ENCODE measurements at places on chromosomes 13 and 19. TPM values are rescaled to one million over a fixed set of nuclear protein-coding genes. Genes with fewer than 3 reads are reported as not detected.

Gene IGSF23
- not detected for total RNA-seq

Gene BEST2
- total RNA-seq: not detected

DNA sequence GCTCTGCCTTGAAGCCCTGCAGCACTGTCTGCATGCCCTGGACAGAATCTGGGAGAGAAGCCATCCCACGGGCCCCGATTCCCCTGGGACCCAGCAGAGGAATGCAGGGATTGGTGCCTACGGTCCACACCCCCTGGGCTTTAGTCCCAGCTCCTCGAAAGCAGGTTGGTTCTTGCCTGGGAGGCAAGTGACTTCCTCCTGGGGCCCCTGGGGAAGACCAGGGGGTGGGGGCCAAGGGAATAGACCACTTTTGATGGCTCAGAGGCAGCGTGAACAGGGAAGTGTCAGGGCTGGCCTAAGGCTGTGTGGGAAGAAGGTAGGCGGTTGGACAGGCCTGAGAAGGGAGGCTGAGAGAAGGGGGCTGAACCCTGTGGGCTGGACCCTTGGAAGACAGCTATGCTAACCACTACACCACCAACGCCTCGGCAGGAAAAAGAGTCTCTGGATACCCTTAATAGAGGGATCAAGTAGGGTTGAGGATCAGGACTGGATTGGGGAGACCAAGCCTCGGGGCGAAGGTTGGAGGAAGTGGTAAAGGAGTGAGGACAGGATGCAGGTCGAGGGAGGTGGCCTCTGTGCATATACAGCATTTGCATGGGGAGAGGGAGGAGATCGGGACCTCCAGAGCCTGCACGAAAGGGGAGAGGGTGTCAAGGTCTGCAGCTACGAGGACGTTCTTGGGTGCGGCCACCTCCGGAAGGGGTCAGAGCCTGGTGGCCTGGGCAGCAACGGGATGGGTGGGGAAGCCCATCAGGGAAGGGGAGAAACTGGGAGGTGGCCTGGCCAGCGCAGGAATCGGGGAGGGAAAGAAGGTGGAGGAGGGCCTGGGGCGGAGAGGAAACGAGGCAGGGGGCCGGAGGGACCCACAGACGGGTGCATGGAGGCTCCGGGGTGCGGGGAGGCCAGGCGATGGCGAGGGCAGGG, 709 bp downstream of the DPP9 start:
- no peaks in the 10 kb centered on the region for H3K27me3 ChIP-seq
- peaks cover 39% of the 10 kb centered on the region for H3K36me3 ChIP-seq
- peaks cover 12% of the 10 kb centered on the region for H3K4me1 ChIP-seq
- DNase-seq: no peak

DNA sequence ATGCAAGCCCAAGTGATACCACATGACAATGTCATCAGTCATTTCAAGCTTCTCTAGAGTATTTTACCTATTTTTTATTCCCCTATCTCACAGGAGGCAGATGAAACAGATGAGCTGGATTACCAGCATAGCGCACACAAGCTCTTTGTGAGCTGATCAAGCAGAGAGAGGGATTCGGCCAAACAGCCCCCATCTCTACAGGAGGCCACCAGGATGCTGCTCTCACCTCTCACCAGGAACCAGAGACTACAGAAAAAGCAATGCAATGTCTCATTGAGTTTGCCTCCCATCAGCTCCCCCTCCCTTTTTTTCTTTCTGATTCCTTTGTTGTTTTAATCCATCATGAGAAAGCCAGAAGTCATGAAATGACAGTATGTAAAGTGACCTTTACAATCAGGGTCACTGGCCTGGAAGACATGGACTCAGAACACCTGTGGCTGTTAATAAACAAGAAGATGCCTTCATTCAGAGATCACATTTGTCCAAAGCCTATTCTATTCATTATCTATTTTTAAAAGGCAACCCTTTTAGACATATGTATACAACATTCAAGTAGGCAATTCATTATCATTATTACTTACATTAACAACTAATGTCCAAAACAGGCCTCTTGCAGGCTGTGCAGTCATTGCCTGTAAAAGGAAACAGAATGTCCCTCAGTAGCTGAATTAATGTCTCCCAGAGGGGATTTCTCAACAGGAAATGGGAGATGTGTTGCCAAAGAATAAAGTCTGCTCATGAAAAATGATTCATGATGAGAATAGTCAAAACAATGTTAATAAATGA, 656.6 kb downstream of the TBC1D4 start:
- H3K4me3 ChIP-seq: no peak overlapping the region
- no peaks in the 10 kb centered on the region for H3K27me3 ChIP-seq
- DNase-seq: peak; percentile 10
- H3K36me3 ChIP-seq: no peaks in the 10 kb centered on the region
- peaks cover 9% of the 10 kb centered on the region for H3K4me1 ChIP-seq
- H3K27ac ChIP-seq: no peak overlapping the region

GRCh38 chr13:30204564-30204963, 102.8 kb downstream of the KATNAL1 start:
- no peak for DNase-seq
- H3K27me3 ChIP-seq: no peaks in the 10 kb centered on the region
- H3K4me3 ChIP-seq: no peak overlapping the region
- H3K36me3 ChIP-seq: peaks cover 11% of the 10 kb centered on the region
